Activated T-cell treated with anti-CD3 and anti-CD28 coated beads, Interleukin-2, amount 50 U/mL, for 4 hours (primary cell): ENCODE measurements at places on chromosomes 12 and 14. TPM values are rescaled to one million over a fixed set of nuclear protein-coding genes. Genes with fewer than 3 reads are reported as not detected.

DNA sequence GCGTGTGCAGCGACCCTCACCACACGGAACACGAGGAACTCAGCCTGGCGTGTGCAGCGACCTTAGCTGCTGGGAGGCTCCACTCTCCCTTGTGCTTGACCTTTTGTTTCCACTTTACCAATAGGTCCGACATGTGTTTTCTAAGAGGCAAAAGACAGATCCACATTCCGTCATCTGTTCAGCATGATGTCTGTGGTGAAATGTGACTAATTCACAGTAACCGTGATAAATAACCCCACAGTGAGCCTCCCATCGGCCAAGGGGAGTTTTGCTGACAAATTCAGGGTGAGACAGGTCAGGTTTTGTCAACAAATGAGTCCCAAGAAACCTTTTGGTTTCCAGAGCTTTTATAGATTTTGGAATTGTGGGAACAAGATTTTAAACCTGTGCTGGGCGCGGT is 55.9 kb downstream of the MOK start:
- no peak for DNase-seq

DNA sequence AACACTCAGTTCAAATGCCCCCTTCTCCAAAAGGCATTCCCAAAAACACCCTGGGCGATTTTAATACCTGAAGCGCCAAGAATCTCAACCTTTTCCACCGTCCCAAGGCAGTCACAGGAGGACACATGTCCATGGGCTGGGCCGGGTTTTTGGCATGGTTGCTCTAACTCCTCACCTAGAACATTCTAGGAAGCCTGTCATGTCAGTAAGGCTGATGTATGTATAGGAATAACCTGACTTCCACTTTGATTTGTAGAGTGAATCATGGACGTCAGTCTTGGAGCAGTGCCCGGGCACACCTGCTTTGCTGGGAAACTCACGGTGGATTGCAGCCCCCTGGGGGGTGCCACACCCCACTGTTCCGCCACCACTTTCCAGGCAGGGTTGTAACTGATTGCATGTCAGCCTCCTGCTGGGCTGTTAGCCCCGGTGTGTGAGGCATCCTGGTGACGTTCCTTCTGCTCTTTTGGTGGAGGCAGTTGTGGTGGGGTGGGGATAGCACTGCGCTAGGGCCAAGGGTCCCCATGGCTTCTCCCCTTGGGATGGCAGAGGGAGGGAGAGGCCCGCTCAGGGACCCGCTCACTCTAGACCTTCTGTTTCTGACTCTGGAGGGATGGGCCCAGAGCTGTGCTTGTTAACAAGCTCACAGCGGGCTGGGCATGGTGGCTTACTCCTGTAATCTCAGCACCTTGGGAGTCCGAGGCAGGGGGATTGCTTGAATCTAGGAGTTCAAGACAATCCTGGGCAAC is 35.2 kb upstream of the FAM181A start:
- no peak for DNase-seq

- no peak for DNase-seq
Measured at GRCh38 chr14:57068511-57068910, 200.2 kb downstream of the EXOC5 start.

DNA sequence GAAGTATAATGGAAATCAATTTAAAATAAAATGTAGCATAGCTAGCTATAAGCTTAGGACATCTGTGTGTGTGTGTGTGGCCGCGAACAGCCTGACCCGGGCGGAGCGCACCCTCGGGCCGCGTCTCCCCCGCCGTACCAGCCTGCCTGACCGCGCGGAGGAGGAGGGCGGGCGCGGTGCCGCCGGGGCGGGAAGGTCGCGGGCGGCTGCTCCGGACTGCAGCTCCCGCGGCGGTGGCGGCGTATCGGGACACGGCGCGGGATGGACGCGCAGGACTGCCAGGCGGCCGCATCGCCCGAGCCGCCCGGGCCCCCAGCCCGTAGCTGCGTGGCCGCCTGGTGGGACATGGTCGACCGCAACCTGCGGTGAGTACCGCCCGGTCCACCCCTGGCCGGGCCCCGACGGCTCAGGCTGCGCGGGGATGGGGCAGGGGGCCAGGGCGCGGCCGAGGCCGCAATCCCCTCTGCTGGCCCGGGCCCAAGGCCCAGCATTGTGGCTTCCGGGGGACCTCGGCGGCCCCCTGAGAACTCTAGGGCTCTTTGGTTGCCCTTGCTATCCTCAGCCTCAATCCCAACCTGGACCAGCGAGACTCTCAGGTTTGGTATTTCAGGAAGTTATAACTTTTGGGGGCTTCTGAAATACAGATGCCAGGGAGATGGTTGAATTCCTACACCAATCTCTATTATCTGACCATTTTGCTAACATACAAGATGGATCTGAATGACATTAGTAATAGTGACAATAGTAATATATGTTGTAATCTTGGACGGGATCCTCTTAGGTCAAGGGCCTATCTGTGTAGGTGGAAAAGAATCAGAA is at the start of gene ABHD12B:
ABHD12B (plus strand) TSS at position 140 of the 819 bp plus-strand sequence; CDS start at position 262, 122 bp downstream.
- DNase-seq: no peak

GRCh38 chr14:34983148-34983760 is 462 bp downstream of the SRP54 start:
- no peak for DNase-seq

- no peak for DNase-seq
Measured at GRCh38 chr12:129961091-129961490, 57.3 kb upstream of the TMEM132D start.

GRCh38 chr12:90888316-90888715 is 66.7 kb downstream of the CCER1 start:
- DNase-seq: no peak

- DNase-seq: no peak
Measured at GRCh38 chr12:118830296-118830695, 151.0 kb upstream of the SRRM4 start.

- DNase-seq: no peak
Measured at GRCh38 chr14:26765768-26766520, 168.1 kb upstream of the NOVA1 start.

- no peak for DNase-seq
Measured at GRCh38 chr12:106171117-106171750, 32.5 kb upstream of the NUAK1 start.

DNA sequence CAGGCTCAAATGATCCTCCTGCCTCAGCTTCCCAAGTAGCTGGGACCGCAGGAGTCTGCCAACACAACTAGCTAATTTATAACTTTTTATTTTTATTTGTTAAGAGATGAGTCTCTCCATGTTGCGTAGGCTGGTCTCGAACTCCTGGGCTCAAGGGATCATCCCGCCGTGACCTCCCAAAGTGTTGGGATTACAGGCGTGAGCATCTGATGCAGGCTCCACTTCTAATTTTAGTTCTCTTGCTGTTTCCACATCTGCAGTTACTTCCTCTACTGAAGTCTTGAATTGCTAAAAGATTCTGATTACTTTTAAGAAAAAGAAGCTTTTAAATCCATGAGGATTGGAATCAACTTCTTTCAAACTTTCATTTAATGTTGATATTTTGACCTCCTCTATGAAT is 13.4 kb upstream of the SNX6 start:
- no peak for DNase-seq

- DNase-seq: no peak
Measured at GRCh38 chr12:4068981-4069669, 195.9 kb upstream of the PARP11 start.

DNA sequence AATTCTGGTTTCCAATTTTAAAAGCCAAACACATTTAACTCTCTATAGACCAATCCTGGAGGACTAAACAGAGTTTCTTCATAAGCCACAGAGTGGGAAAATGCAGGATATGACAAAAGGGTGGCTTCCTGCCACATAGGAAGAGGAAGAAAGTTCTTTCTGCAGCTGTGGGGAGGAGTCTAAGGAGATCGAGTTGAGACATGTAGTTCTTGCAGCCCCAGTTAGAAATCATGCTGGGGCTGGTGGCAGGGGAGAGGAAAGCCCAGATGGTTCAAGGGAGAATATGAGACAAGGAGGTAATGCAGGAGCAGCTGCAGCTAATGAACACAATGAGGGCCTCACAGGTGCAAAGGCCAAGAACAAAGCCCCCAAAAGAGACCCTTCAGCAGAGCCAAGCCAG is 85.0 kb upstream of the ARID2 start:
- DNase-seq: no peak

GRCh38 chr12:117231750-117232149 is 41.5 kb upstream of the FBXO21 start:
- no peak for DNase-seq

DNA sequence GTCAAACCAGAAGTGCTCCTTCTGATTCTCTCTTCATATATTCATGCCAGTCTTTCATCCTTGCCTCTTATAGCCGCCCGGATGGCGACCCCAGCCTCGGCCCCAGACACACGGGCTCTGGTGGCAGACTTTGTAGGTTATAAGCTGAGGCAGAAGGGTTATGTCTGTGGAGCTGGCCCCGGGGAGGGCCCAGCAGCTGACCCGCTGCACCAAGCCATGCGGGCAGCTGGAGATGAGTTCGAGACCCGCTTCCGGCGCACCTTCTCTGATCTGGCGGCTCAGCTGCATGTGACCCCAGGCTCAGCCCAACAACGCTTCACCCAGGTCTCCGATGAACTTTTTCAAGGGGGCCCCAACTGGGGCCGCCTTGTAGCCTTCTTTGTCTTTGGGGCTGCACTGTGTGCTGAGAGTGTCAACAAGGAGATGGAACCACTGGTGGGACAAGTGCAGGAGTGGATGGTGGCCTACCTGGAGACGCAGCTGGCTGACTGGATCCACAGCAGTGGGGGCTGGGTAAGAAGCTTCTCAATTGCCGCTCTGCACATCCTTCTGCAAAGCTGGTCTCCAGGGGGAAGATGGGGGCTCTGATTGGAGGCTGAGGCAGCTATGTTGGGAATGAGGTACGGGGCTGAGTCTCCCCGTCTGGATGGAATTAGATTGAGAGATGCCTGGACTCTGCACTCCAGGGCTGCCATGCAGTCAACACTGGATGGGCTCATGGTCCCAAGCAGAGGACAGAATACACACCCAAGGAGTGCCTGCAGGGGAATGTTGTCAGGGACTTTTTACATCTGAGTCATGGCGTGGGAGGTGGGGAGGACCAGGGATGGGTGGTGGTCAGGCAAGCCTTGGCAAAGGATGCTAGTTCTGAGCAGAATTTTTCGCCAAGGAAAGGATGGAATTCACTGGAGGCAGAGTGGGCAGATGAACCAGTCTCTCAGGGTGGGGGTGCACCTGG is 1.3 kb downstream of the BCL2L2 start:
- DNase-seq: no peak

DNA sequence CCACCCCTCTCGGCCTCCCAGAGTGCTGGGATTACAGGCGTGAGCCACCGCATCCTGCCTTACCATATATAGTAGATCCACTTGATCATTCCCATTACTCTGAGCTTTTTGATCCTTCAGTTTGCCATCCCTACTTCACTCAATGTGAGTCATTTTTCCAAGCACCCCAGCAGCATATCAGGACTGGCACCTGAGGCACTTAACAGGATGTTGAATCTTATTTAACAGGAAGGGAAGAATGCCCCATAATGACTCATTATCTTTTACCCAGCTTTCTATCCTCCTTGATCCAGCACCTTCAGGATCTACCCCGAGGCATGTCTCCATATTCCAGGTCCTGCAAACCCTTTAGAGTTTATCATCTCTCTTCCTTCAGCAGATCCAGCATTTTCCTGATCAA is 84.9 kb upstream of the CMKLR1 start:
- no peak for DNase-seq

- DNase-seq: no peak
Measured at GRCh38 chr14:65239938-65240296, 137.6 kb upstream of the MAX start.

- DNase-seq: no peak
Measured at GRCh38 chr14:30385925-30386324, 173.0 kb upstream of the G2E3 start.

DNA sequence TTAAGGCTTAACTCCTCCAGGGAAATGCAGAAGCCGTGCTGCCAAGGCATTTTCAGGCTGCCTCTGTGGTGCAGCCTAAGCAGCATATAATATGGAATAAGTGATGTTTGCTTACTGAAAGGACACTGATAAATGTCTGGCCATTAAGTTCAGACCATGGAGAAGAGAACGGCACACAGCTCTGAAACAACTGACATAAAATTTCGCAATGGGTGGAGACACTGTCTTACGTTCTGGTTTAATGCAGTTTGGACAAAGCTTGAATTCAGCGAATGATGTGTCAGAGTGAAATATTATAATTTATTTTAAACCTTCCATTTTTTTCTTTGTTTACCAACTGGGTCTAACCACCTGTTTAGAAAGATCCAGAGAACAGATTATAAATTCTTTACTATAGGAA is 27.2 kb upstream of the NRXN3 start:
- no peak for DNase-seq

GRCh38 chr12:79056775-79057174 is 192.2 kb downstream of the SYT1 start:
- DNase-seq: no peak

GRCh38 chr12:21649034-21649433 is 8.6 kb downstream of the LDHB start:
- no peak for DNase-seq

- no peak for DNase-seq
Measured at GRCh38 chr14:75486318-75486717, 36.0 kb upstream of the BATF start.

- no peak for DNase-seq
Measured at GRCh38 chr14:46487582-46488350, 163.8 kb downstream of the RPL10L start.

- DNase-seq: no peak
Measured at GRCh38 chr14:75292101-75292563, 13.5 kb downstream of the FOS start.

DNA sequence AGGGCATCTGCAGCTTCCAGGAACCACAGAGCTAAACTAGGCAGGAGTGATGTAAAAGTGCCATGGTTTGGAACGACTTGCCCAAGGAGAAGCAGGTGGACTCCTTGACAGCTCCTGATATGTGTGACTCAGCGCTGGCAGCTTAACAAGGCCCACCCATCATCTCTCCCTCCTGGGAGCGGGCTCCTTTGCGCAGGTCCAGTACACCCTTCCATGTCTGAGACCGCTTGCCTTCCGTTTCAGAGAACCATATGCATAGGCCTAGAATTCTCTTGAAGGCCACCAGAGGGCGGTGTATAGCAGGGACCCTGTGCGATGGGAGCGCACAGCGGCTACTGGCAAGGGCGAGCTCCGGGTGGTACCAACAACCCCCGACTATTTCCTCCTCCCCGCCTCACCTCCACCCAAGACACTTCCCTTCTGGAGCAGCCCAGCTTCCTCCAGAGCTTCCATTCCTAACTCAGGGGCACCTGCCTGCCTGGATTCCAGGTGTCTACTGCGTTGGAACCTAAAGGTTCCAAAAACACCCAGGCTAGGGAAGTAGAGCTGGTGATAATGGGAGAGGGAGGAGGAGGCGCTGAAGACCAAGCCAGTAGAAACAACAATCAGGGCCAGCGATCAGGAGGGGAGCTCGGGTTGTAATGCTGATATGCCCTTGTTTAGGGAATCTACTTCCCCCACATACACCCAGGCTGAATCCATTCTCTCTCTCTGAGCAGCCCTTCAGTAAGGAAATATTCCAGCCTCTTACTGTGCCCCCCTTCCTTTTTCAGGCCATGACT is 6.3 kb downstream of the DHH start:
- peak; percentile 61 for DNase-seq

SLCO1C1 gene
- not detected for total RNA-seq

SLC7A7 gene
- 0.19 TPM for total RNA-seq

GPD1 gene
- total RNA-seq: 1.2 TPM

CIROP gene
- not detected for total RNA-seq

CDK4 gene
- 378 TPM for total RNA-seq

FIGNL2 gene
- total RNA-seq: 0.69 TPM

OTUB2 gene
- 0.54 TPM for total RNA-seq

ERBB3 gene
- total RNA-seq: 1.6 TPM

CISTR gene
- total RNA-seq: not detected

CLEC4C gene
- total RNA-seq: not detected
